ENCODE measurements at places on chromosomes 5 and 9.
A peak's percentile ranks its signal among the peaks of the same experiment; 100 is the strongest.

DNA sequence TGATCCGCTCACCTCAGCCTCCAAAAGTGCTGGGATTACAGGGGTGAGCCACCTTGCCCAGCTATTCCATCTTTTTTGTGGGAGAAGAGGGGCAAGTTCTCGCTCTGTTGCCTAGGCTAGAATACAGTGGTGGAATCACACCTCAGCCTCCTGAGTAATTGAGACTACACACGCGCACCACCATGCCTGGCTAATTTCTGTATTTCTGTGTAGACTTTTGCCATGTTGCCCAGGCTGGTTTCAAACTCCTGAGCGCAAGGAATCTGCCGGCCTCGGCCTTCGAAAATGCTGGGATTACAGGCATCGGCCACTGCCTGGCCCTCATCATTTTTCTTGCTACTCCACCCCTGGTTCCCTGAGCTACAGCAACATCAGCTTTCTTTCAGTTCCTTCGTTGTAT lies 2.8 kb upstream of the NOL6 start:
- DNase-seq: no peak

- DNase-seq: no peak
Observed at GRCh38 chr5:17989036-17989435, 354.8 kb downstream of the TAF11L14 start.

- peak; percentile 97 for DNase-seq
Observed at GRCh38 chr9:122940749-122941581, at the start of gene RABGAP1. Gene RABGAP1 (plus strand): TSS chr9:122941020. CDS start chr9:122957060, 16,040 bp downstream.

DNA sequence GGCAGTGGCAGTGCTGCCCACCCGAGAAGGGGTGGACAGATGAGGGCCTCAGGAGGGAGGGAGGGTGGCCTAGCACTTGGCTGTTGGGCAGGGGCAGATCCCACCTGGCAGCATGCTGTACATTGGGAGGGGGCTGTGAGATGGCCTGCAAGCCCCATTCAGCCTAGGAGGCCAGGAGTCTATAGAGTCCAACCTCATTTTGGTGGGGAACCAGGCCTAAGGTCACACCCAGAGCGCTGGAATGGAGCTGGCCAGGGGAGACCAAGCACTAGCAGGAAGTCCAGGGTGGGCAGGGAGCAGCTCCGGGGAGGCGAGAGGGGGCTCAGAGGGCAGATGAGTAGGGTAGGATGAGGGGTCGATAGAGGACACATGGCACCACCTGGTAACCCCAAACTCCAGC lies 22.9 kb downstream of the TRIM14 start:
- DNase-seq: no peak

DNA sequence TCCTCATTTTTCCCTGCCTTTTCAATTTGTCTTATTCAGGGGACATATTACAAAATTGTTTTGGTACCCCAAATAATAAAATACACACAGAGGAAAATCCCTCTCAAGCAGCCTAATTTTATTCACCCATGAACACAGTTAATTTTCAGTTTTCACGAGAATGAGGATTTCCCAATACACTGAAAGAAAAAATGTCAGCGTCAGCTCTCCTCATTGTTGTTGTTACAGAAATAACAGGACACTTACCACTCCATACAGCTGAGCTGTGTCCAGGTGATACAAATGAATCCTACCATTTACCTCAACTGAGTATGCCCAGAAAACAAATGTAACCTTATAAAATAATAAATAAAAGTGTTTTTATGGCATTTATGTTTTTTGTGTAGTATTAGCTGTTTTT lies 144.6 kb upstream of the PCA3 start:
- no peak for DNase-seq

DNA sequence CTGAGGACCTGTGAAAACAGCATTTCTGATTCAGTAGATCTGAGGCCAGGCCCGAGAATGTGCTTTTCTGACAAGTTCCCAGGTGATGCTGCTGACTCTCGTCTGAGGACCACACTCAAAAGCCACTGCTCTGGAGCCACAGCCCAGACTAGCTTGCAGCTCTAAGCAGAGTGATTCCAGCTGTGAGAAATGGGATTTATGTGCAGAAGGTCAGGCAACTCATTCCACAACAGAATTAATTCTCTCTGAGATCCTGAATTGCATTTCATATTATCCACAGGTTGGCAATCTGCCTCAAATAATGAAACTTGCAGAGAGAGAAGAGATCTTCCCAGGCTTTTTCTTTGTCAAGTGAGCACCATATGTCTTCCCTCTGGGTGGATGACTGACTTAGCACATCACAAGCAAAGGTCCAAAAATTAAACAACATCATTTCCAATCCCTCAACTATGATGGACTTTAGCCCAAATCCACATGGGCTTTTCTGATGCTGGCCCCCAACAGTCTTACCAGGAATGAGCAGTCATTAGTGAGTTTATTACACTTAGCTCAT lies 140.2 kb downstream of the ALDH1A1 start:
- no peak for DNase-seq

- no peak for DNase-seq
Observed at GRCh38 chr5:121090822-121091221, 626.7 kb downstream of the PRR16 start.

DNA sequence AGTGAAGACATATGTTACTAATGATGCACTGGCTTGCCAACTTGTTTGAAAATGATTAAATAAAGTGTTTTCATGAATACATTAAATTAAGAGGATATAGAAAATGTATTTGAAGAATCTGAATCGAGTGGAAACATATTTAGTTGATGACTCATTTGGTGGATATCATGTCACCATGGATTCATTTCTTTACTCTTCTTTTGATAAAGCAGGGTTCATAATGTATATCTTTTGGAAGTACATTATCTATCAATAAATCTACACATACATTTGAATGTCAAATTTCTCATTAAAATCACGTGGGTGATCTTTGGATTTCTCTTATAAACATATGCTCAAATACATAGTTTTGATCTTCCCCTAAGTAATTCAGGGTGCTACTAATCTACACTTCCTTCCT lies 1148.1 kb upstream of the ACO1 start:
- DNase-seq: no peak

DNA sequence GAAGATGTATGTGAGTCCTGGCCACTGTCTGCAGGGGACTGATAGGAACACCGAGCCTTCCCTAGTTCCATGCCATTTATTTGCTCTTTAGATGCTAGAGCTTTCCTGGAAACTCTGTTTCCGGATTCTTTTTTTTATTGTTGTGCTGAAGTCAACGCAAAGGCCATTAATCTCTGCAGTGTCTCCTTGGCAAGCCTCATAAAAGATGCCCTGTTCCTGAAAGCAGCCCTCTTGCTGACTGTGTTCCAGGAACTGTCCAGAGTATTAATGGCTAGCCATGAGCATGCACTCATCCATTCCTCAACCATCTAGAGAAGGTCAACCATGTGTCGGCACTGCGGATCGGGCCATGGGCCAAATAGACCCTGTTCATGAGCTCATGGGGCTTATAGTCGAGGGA lies 42.9 kb upstream of the SMAD5 start:
- no peak for DNase-seq

- DNase-seq: no peak
Observed at GRCh38 chr5:149435660-149436059, 56.6 kb upstream of the IL17B start.

- DNase-seq: no peak
Observed at GRCh38 chr9:132846109-132846917, 31.8 kb downstream of the AK8 start.

GRCh38 chr5:39158127-39158593 lies 61.2 kb downstream of the FYB1 start:
- DNase-seq: peak; percentile 49

- DNase-seq: no peak
Observed at GRCh38 chr9:94656200-94656599, 16.9 kb upstream of the FBP1 start.

DNA sequence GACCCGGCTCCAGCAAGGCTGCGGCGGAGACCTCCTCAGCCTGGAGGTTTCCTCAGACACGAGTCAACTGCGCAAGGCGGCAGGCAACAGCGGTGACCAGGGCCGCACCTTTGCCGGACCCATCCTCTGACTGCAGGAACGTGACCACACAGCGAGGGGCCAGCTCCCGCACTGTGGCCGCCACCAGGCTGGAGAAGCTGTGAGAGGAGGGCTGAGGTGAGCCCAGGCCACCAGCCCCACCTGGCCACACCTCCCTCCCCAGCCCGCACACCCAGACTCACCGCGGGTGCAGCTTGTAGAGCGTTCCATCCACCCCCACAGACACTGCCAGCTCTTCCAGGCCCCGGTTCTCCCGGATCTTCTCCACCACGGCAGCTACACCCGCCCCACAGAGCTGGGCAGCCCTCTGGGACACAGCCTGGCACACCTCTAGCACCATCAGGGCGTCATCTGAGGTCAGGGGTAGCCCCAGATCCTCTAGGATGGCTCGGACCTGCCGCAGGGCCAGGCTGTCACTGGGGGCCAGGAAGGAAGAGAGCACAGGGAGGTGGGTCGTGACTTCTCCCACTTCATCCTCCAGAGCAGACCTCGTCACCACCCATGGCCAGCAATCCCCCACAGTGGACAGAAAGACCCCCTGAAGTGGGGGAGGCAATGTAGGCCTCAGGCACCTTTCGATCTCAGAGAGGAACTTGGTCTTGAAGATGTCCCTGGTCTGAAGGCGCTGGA lies 18.0 kb downstream of the HK3 start:
- no peak for DNase-seq

- DNase-seq: no peak
Observed at GRCh38 chr9:109120204-109120789, 550 bp upstream of the TMEM245 start.

- peak; percentile 88 for DNase-seq
Observed at GRCh38 chr5:81768935-81769452, 18.1 kb upstream of the SSBP2 start.

- peak; percentile 23 for DNase-seq
Observed at GRCh38 chr5:61257421-61257820, 74.6 kb upstream of the ZSWIM6 start.

- DNase-seq: no peak
Observed at GRCh38 chr9:131029574-131029952, 20.6 kb downstream of the LAMC3 start.

GRCh38 chr9:8491563-8491962 lies 692.0 kb upstream of the DMAC1 start:
- DNase-seq: no peak

DNA sequence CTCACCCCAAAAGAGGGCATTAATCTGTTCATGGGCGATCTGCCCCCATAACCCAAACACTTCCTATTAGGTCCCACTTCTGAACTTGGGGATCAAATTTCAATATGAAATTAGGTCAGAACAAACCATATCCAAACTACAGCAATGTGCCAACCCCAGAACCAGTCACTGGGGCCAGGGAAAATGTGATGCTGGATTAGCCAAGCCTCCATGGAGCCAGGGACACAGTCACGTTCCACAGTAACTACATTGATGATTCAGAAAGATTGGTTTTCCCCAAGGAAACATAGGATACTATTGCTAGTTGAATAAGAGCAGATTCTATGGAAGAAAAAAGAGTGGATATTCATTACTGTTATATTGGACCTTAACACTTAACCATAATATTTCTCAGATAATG lies 84.2 kb downstream of the GIN1 start:
- DNase-seq: no peak

DNA sequence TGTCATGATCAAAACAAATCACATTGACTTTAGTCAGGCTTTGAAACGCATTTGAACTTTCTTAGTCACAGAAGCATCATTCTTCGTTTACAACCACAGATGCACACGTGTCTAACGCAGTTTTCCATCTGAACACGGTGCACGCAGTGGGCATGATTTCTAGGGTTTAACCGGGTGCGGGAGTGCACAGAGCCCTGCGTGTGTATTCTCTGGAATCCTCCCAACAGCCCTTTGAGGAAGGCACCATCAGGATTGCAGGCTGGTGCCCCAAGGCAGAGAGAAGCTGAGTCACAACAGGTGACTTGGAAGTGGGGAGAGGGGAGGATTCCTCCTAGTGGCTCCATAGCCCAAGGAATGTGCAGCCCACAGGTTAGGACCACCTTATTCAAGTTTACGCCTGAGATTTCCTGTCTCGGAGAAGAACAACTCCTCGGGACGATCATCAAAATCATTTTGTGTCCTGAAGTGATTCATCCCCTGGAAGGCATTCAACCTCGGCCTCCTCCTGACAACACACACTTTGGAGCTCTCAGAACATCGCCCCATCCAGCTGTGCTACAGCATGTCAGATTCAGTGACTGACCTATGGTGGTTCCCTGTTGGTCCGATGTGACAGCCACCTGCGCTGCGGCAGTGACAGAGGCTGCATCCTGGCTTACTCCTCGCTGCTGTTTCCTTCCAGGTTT lies 13.1 kb downstream of the ROPN1L start:
- peak; percentile 68 for DNase-seq

DNA sequence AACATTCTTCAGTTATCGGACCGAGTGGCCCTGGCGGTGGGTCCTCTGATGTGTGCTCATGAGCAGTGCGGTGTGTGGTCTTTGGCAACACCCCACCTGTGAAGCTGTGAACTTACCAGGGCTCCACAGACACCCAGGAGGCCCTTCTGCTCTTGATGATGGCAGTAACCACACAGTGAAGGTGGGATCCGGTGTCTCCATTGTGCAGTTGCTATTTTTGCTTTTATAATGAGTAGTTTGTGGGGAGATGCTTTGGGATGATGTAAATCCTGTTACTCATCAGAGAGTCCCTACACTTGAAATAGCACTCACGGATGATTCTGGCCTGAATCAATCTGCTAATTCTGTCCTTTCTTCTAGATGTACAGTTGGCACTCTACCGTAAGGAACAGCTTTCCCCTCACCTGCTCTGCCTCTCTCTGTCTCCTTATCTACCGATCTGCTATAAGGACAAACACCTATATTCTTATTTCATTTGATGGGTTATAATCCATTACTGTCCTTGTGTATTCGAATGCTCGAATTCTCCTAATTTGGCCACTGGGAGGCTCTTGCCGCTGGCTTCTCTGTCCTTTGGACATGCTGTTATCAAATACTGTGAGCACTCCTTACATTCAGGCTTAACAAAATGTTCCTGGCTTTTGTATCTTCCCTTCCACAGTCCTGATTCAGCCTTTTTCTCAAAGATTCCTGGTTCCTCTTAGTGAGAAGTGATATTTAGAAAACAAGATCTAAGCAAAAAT lies 20.2 kb downstream of the ATPSCKMT start:
- peak; percentile 78 for DNase-seq

- DNase-seq: no peak
Observed at GRCh38 chr5:155794795-155795194, 532.2 kb upstream of the SGCD start.

GRCh38 chr5:14309199-14309598 lies 166.1 kb downstream of the TRIO start:
- DNase-seq: no peak

All from HCEC 1CT (cell line).